Spleen (tissue), 13 donors: ENCODE measurements at places on chromosomes 7 and 10.
A peak's percentile ranks its signal among the peaks of the same experiment; 100 is the strongest.

GRCh38 chr7:74462707-74463100 lies 9.0 kb downstream of the GTF2IRD1 start:
- no peak overlapping the region for H3K4me3 ChIP-seq
- H3K36me3 ChIP-seq = no peaks in the 10 kb centered on the region
- DNase-seq = no peak

- H3K27me3 ChIP-seq = no peaks in the 10 kb centered on the region
- H3K4me1 ChIP-seq = peaks cover 19% of the 10 kb centered on the region
- H3K27ac ChIP-seq = no peak overlapping the region
- no peak overlapping the region for H3K4me3 ChIP-seq
These were observed 21.5 kb downstream of the SH3PXD2A start for GRCh38 chr10:103833731-103834365.

GRCh38 chr10:97140902-97141745 lies 44.6 kb downstream of the SLIT1 start:
- H3K36me3 ChIP-seq = no peaks in the 10 kb centered on the region
- H3K4me1 ChIP-seq = no peaks in the 10 kb centered on the region
- peak; percentile 41 for DNase-seq
- peaks cover 14% of the 10 kb centered on the region for H3K27me3 ChIP-seq
- no peak overlapping the region for H3K27ac ChIP-seq

DNA sequence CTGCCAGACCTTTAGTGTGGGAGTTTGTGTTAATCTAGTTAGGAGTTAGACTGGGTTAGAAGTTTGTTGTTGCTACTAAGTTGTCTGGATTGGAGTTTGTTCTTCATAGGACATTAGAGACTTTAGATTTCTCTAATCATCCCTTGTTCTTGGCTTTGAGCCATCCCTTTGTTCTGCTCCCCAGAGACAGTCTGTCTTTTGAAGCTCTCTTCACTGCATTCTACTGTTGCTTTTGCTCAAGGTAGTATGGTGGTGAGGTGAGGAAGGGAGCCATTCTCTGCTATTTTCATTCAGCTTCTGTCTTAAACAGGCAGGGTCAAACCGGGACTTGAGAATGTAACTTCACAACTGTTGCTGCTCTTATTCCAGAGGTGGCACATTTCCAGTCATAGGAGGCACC lies 10.4 kb upstream of the TARP start:
- no peaks in the 10 kb centered on the region for H3K36me3 ChIP-seq
- H3K27ac ChIP-seq = no peak overlapping the region
- peaks cover 18% of the 10 kb centered on the region for H3K4me1 ChIP-seq
- H3K27me3 ChIP-seq = no peaks in the 10 kb centered on the region
- DNase-seq = no peak
- no peak overlapping the region for H3K4me3 ChIP-seq

DNA sequence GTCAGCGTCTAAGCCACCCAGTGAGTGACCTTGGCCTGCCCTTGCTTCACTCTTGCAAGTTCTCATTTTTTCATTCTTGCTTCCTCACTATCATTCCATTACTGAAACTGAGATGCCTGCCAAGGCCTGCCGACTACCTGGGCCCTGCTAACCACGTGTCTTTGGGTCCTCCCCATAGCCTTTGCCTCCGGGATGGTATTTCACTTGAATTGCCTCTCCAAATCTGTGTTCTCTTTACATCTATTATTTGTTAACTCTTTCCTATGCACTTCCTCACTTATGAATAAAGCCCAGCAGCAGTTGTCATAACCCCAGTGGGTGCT lies 234.6 kb downstream of the SNX10 start:
- DNase-seq = no peak
- H3K27me3 ChIP-seq = peaks cover 3% of the 10 kb centered on the region
- H3K4me3 ChIP-seq = no peak overlapping the region
- no peaks in the 10 kb centered on the region for H3K4me1 ChIP-seq
- no peak overlapping the region for H3K27ac ChIP-seq
- no peaks in the 10 kb centered on the region for H3K36me3 ChIP-seq

GRCh38 chr7:8783229-8783628 lies 349.8 kb downstream of the NXPH1 start:
- no peak overlapping the region for H3K27ac ChIP-seq
- H3K36me3 ChIP-seq = no peaks in the 10 kb centered on the region
- no peak for DNase-seq
- no peak overlapping the region for H3K4me3 ChIP-seq

DNA sequence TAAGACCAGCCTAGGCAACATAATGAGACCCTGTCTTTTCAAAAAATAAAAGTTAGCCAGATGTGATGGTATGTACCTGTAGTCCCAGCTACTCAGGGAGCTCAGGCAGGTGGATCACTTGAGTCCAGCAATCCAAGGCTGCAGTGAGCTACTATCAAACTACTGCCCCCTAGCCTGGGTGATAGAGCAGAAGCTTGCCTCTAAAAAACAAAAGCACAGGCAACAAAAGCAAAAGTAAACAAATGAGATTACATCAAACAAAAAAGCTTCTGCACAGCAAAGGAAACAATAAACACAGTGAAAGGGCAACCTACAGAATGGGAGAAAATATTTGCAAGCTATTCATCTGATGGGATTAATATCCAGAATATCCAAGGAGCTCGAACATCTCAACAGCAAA lies 65.4 kb downstream of the FANK1 start:
- H3K4me1 ChIP-seq = no peaks in the 10 kb centered on the region
- no peak overlapping the region for H3K4me3 ChIP-seq
- no peak overlapping the region for H3K27ac ChIP-seq
- DNase-seq = no peak

- no peak overlapping the region for H3K27ac ChIP-seq
- no peak overlapping the region for H3K4me3 ChIP-seq
- H3K27me3 ChIP-seq = no peaks in the 10 kb centered on the region
- H3K36me3 ChIP-seq = no peaks in the 10 kb centered on the region
- H3K4me1 ChIP-seq = no peaks in the 10 kb centered on the region
- no peak for DNase-seq
These were observed 680.6 kb upstream of the MBL2 start for GRCh38 chr10:53453196-53453595.

DNA sequence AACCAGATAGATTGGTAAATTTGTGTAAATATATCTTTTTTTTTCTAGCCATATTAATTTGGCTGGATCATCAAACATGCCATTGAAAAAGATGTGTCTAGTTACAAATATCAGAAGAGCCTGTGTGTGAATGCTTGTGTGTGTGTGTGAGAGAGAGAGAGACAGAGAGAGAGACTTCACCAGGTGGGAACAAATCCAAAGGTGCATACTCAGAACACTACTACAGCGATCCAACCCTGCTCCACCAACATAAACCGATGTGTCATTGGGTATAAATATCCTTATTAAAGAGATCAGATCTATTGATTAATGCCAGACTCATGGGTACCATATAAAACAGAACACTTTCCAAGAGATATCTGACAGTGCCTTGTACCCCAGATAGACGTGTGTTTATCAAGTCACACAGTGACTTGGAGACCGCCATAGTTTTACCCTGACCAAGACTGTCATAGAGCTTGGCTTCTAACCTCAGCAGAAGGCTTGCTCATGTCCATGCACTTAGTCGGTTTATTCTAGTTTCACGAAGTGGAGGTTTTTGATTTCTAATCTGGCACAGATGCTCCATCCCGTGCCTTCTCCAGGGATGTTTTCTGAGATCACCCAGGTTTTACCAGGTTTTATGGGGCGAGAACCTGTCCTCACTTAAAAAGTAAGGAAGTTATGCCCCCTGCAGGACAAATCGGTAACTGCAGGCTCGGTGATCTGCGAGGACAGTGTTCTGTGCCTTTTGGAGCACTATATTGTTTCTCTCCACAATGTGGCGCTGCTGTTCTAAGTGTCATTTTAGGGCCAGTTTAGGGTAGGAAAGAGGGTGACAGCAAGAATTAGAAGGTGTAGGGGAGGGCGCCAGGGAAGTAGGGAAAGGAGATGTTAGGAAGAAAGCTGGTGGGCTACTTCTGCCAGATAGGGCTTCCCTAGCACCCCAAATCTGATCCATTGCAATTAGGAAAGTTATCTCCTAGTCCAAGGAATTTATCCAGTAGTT lies 29.3 kb upstream of the WNT8B start:
- H3K4me3 ChIP-seq = no peak overlapping the region
- no peak overlapping the region for H3K27ac ChIP-seq
- no peaks in the 10 kb centered on the region for H3K4me1 ChIP-seq
- peak; percentile 93 for DNase-seq

DNA sequence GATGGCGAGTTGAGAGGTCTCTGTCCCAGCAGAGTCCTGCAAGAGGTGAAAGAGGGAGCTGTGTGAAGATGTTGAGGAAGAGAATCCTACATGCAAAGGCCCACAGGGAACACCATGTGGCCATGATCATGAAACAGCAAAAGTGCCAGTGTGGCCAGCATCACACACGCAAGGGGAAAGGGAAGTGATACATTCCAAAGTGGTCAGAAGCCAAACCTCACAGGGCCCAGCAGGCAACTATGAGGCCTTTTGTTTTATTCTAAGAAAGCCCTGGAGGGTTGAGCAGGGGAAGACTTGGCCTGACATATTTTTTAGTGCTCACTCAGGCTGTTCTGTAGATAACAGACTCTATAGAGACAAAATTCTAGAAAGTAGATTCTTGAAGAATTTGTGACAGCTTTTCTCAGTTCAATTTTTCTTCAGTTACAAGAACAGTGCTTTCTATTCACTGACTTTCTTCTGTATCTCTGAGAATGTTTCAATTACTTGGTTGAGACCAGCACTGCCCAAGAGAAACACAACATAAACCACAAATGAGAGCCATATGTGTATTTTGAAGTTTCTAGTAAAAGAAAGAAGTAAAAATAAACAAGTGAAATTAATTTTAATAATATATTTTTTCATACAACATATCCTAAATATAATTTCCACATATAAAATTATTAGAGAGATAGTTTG lies 82.3 kb downstream of the HTR7 start:
- no peak overlapping the region for H3K4me3 ChIP-seq
- H3K4me1 ChIP-seq = no peaks in the 10 kb centered on the region
- no peaks in the 10 kb centered on the region for H3K27me3 ChIP-seq

- peak overlapping the region; percentile 45 for H3K4me3 ChIP-seq
- no peaks in the 10 kb centered on the region for H3K27me3 ChIP-seq
- H3K36me3 ChIP-seq = no peaks in the 10 kb centered on the region
- H3K4me1 ChIP-seq = no peaks in the 10 kb centered on the region
- H3K27ac ChIP-seq = peak overlapping the region; percentile 77
- peak; percentile 96 for DNase-seq
These were observed 35.1 kb upstream of the SRRM3 start for GRCh38 chr7:76166404-76167255.

DNA sequence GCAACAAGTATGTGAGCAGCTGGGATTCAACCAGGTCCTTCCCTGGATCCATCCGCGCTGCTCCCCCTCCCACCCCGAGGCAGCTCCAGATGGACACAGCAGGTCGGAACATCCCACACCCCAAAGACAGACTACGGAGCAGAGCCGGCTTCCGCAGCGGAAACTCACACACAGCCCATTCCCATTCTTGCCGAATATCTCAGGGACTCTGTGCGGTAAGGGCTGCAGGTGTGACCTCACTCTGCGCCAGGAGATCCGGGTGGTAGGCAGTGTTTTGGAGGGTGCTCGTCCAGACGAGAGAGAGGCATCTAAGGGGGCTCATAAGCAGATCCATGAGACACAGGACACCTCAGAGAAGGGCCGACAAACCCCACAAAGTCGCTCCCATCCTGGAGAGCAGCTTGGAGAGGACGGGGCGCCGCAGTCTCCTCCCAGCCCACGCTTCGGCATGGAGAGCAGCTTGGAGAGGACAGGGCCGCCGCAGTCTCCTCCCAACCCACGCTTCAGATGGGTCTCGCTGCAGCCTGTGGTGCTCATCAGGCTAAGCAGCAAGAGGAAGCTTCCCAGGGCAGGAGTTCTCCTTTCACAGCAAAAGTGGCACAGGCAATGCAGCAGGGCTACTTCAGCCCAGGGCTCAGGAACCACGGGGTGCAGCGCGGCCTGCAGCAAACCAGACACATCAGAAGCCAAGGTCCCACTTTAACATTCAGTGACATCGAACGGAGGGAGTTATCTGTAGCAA lies 179.9 kb downstream of the DIP2C start:
- H3K36me3 ChIP-seq = no peaks in the 10 kb centered on the region
- peaks cover 5% of the 10 kb centered on the region for H3K27me3 ChIP-seq
- H3K27ac ChIP-seq = no peak overlapping the region
- DNase-seq = peak; percentile 61
- no peaks in the 10 kb centered on the region for H3K4me1 ChIP-seq

- no peak overlapping the region for H3K27ac ChIP-seq
- no peak overlapping the region for H3K4me3 ChIP-seq
- no peaks in the 10 kb centered on the region for H3K4me1 ChIP-seq
- DNase-seq = no peak
These were observed 15.5 kb downstream of the TWIST1 start for GRCh38 chr7:19101909-19102308.

- H3K36me3 ChIP-seq = no peaks in the 10 kb centered on the region
- DNase-seq = no peak
- no peak overlapping the region for H3K27ac ChIP-seq
- H3K4me1 ChIP-seq = no peaks in the 10 kb centered on the region
- H3K27me3 ChIP-seq = no peaks in the 10 kb centered on the region
These were observed 526.6 kb upstream of the GHITM start for GRCh38 chr10:83612746-83613145.

DNA sequence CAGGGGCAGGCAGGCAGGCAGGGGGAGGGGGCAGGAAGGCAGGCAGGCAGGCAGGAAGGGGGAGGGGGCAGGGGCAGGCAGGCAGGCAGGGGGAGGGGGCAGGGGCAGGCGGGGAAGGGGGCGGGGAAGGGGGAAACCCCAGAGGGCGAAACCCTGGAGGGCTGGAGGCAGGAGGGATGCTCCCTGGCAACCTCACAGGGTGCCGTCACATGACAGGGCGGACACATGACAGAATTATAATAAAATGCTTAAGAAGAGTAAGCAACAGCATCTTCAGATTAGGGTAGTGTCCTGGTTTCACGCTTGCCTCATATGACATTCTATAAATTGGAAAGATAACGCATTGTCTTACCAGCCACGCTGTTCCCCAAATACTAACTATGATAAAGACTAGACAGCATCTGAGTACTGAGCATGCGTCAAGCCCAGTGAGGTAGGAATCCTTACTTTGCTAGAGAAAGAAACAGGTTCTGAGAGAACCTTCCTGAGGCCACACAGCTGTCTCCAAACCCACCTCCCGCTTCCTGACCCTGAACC lies 131.6 kb downstream of the DIP2C start:
- no peak overlapping the region for H3K4me3 ChIP-seq
- no peaks in the 10 kb centered on the region for H3K27me3 ChIP-seq
- DNase-seq = no peak
- H3K27ac ChIP-seq = no peak overlapping the region
- no peaks in the 10 kb centered on the region for H3K4me1 ChIP-seq

GRCh38 chr10:60299961-60300883 lies 89.5 kb downstream of the ANK3 start:
- H3K27ac ChIP-seq = peak overlapping the region; percentile 51
- no peaks in the 10 kb centered on the region for H3K36me3 ChIP-seq
- H3K4me1 ChIP-seq = no peaks in the 10 kb centered on the region
- DNase-seq = no peak
- no peaks in the 10 kb centered on the region for H3K27me3 ChIP-seq
- H3K4me3 ChIP-seq = no peak overlapping the region

GRCh38 chr7:159296093-159296681 lies 151.5 kb upstream of the VIPR2 start:
- H3K27ac ChIP-seq = no peak overlapping the region
- H3K4me1 ChIP-seq = no peaks in the 10 kb centered on the region
- no peak overlapping the region for H3K4me3 ChIP-seq
- no peaks in the 10 kb centered on the region for H3K27me3 ChIP-seq
- DNase-seq = no peak
- no peaks in the 10 kb centered on the region for H3K36me3 ChIP-seq
